ENCODE measurements at places on chromosomes 3 and 15.

- peak; percentile 60 for DNase-seq
These were observed 128.4 kb downstream of the IGF1R start for GRCh38 chr15:98776607-98777281.

DNA sequence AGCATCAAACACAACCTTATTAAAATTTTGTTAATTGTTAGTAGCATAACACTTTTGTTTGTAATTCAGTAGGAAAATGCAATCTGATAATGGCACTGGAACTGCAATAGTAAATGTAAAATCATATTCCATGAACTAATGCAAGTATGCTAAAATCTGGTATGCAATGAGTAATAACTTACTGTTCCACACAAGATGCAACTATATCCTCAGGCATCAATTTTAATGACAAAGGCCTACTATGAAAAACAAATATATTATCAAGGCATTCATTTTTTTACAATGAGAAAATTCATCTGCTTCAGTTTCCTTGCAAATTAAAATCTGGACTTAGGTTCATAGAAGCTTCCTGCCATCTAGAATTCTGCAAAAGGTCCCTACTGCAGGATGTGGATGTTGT, 1.4 kb upstream of the NSMCE3 start:
- no peak for DNase-seq

DNA sequence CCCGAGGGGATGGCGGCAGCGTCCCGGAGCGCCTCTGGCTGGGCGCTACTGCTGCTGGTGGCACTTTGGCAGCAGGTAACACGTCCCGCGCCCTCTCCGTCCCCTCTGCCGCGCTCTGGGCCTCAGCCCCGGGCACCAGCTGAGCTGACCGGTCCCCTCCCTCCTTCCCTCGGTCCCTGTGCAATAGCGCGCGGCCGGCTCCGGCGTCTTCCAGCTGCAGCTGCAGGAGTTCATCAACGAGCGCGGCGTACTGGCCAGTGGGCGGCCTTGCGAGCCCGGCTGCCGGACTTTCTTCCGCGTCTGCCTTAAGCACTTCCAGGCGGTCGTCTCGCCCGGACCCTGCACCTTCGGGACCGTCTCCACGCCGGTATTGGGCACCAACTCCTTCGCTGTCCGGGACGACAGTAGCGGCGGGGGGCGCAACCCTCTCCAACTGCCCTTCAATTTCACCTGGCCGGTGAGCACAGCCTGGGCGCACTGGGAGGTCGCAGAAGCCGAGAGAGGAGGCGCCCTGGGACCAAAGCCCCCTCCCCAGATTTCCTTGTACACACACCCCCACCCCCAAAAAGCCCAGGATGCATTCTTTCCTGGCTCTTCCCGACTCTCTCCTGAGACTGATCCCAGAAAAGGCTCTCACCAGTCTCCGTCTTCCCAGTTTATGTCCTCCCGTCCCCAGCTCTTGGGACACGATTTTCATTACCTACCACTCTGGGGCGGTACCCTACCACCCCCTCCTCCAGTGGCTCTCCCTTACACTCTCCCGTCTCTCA, 705 bp downstream of the DLL4 start:
- DNase-seq, result no peak

DNA sequence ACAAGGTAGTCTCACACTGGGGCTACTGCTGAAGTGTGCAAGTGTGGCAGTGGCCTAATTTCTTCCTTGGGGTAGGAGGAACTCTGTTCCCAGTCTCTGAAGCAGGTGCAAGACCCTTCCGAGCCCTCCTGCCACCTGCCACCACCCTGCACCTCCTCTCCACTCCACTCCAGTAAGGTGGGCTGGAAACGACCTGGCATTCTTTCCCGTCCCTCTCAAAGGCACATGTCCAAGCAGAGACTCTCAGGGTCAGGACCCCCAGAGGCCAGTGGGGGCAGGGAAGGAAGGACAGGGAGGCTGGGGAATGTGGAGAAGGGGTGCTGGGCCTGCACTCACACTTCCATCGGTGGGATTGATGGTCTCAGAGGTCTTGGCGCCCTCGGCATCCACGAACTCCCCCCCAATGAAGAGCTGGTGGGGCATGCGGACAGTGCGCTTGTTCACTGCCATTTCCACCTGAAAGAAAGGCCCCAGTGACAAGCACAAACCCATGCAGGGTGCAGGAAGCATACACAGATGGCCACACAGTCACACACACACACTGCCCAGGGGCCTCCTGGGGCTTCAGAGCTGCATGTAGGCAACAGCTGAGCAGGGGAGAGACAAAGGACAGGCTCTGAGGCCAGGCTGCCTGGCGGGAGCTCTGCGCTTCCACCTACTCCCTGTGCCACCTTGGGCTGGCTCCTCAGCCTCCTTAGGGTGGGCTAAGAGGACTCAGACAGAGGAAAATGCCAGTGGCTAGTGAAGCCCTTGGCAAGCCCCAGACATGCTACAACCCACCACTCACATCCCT, 43.8 kb downstream of the ALDH1L1 start:
- no peak for DNase-seq

- DNase-seq, result no peak
These were observed 289.7 kb upstream of the TPM1 start for GRCh38 chr15:62752657-62753517.

GRCh38 chr3:31495971-31496665, 36.6 kb upstream of the STT3B start:
- peak; percentile 10 for DNase-seq

GRCh38 chr3:136819731-136820679, 1.1 kb downstream of the SLC35G2 start:
- no peak for DNase-seq

DNA sequence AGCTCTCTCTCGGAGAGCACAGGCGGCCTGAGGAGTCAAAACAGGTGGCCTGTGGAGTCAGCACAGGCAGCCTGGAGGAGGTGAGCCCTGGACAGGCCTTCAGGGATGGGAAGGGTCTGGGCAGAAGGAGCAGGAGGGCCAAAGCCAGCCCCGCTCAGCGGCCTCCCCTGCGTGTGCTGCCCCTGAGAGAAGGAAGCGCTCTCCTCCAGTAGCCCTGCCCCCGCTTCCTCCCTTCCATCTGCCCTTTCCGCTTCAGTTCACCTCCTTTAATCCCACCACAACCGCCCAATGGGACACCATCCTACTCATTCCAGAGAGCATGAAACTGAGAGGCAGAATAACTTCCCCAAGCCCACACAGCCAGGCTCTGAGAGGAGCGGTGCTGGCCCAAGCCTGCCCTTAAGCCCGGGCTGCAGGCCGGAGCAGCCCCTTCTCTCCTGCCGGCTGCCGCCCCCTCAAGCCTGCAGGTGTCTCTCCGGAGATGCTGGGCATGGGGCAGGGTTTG, 3.2 kb upstream of the NR2E3 start:
- DNase-seq, result no peak

- peak; percentile 8 for DNase-seq
These were observed 515.9 kb upstream of the DPPA4 start for GRCh38 chr3:109853077-109853731.

- no peak for DNase-seq
These were observed 52.7 kb upstream of the ATP13A3 start for GRCh38 chr3:194539498-194539897.

DNA sequence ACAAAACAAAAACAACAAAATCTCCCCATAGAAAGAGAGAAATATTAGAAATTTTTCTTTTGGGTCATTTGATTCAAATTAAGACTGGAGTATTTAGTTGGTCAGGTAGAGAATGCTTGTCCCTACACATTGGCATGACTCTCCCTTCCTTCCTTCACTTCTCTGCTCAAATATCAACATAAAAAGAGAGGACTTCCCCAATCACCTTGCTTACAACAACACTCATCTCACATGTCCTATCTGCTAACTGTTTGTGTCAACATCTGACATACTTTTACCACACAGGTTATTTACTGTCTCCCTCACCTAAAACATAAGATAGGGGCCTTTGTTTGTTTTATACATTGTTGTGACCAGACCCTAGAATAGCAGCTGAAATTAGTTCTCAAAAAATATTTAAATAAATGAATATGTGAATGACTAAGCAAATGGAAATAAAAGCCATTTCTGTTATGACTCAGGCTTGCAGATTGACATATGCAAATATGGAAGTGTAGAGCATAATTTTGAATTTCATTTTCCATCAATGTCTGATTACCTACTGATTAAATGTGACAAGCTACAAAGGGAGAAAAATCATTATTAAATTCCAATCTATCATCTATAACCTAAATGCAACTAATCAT, 304.8 kb downstream of the CTNNB1 start:
- no peak for DNase-seq

DNA sequence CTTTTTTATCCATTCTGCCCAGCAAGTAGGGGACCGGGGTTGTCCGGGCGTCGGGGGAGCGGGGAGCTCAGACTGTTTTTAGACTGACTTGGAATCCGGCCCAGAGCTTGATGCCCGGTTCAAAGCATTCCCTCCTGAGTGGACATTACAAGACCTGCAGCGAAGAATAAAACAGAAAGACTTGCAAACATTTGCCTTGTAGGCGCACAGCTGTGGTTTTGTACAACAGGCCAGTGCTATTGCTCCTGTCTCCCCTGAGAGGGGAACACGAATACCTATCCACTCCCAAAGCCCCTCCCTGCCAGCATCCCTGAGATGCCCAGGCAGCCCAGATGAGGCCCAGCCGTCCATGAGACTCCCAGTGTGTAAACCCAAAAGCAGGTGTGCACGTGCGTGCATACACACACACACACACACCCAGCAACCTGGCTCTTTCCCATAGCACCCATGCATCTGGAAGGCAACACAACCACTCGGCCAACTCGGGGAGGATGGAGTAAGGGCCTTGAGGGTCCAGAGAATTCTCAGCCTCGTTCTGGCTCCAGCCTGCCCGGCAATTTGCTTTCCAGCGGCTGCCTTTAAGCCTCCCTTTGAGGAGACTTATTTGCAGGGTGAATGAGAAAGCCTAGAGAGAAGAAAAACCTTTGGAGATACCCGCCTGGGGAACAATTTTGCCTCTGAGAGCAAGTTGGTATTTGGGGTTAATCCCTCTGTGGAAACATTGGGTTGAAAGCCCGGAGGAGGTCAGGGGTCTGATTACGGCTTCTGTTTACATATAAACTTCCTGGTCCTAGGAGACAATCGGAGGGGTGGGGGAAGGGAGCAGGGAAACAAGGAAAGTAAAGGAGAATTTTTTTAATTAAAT, 161.0 kb upstream of the HES1 start:
- no peak for DNase-seq

GRCh38 chr15:63800241-63800640, 33.5 kb downstream of the HERC1 start:
- DNase-seq, result no peak

DNA sequence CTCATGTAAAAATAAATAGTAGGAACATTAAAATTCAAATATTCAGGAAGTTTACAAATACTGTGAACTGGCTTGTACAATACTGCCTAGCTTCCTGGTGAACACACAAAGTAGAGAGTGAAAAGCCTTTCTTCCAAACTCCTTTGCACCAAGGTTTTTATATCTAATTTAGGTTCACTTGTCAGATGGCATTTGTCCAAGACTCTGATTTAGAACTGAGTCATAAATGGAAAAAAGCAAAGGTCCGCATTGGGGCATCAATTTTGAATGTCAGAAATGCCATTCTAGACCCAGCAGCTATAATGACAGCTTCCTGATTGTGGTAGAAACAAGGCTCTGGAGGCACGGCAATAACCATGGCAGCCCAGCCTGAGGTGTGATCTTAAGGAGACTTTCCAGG, 160.7 kb downstream of the PDE8A start:
- no peak for DNase-seq

DNA sequence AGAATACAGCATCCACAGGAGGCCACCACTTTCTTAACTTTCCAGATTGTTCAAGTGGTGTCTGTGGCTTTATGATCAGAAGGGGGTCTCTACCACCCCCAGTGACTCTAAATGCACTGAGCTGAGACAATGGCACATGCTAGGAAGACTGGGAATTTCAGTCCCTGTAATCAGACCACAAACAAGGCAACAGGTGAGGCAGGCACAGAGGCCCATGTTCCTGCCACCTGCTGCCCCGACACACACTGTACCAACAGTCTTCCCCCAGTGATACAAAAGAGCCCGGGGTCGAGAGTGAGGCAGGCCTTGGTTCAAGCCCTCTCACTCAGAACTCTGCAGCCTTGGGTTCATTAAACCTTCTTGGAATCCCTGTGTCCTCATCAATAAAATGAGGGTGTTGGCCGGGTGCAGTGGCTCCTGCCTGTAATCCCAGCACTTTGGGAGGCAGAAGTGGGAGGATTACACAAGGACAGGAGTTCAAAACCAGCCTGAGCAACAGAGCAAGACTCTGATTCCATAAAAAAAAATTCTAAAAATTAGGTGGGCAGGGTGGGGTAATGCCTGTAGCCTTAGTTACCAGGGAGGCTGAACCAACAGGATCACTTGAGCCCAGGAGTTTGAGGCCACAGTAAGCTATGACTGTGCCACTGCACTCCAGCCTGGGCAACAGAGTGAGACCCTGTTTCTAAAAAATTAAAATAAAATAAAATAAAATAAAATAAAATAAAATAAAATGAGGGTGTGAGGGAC, 55.8 kb downstream of the ADCY5 start:
- no peak for DNase-seq

DNA sequence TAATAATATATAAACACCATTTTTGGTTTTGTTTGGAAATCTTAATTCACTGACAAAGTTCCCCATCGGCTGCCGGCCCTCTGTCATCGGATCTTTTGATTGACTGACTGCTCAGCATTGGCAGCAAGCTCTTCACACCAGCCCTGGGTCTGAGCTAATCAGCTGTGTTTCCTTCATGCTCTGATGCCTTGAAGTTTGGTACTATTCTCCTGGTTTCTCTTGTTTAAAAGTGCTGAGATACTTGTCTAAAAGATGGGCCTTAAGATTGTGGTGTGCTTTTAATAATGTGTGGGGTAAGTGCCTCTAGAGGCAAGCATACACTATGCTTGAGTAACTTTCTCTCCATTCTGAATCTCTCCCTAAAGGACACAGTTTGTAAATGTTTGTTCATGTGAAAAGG, 415.5 kb upstream of the TPRG1 start:
- no peak for DNase-seq

DNA sequence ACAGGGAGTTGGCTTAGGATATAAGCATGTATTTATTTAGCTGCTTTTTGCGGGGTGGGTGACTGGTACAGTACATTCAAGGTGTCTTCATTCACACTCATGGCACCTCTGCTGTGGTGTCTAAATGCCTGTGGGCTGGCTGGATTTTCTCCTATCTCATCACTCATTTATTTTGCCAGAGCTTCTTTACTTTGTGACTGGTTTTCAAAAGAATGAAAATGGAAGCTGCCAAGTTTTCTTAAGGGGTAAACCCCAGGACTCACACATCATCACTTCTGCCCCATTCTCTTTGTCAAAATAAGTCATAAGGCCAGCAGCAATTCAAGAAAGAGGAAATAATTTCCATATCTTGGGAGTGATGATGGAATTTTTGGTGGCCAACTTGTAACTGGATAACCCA, 493.4 kb upstream of the ALCAM start:
- no peak for DNase-seq

- no peak for DNase-seq
These were observed 127.7 kb downstream of the MTHFS start for GRCh38 chr15:79769069-79769481.

- no peak for DNase-seq
These were observed 137.7 kb upstream of the RASGRP1 start for GRCh38 chr15:38702178-38702912.

DNA sequence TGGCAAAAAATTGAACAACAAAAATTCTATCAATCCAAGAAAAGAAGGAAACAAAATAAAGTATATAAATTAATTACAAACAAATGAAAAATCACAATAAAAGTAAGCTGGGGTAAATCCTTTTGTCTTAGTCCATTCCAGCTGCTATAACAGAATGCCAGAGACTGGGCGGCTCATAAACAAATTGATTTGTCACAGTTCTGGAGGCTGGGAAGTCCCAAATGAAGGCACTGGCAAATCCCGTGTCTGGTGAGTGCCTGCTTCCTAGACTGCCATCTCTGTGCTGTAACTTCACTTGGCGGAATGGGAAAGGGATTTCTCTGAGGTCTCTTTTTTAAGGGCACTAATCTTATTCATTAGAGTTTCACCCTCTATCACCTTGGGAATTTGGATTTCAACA, 53.6 kb upstream of the RPL35A start:
- DNase-seq, result no peak

Measured in GM04504 (cell line).